ENCODE measurements at places on chromosomes 7 and 10.

DNA sequence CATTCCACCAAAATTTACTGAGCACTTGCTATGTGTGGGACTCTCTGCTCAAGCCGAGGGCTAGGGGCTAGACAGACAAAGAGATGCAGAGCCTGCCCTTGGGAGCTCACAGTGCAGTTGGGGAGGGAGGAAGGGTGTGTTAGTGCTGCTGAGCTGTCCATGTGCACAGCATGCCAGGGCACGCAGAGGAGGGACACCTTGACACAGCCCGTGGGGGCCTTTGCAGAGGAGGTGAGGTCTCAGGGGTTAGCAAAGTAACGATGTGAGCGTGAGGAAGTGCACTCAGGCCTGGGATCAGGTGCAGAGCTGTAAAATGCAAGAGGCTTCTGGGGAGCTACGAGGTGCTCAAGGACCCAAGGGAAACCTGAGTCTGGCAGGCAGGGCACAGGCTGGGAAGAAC lies 16.3 kb downstream of the PRKCQ start:
- DNase-seq: no peak

DNA sequence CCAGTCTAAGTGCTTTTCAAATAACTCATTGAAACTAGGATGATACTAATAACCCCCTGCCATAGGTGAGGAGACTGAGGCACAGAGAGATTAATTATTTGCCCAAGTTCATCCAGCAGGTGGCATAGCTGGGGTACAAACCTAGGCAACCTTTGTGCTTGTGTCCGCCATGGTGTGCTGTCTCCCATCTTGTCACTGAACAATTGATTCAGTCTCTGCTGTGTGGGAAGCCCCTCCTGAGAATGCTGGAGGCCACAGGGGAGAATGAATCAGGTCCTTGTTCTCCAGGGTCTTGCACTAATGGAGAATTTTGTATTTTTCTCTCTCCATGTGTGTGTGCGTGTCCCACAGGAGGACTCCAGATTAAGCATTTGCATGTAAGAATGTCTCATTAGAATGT lies 15.8 kb upstream of the TMEM236 start:
- DNase-seq: no peak

DNA sequence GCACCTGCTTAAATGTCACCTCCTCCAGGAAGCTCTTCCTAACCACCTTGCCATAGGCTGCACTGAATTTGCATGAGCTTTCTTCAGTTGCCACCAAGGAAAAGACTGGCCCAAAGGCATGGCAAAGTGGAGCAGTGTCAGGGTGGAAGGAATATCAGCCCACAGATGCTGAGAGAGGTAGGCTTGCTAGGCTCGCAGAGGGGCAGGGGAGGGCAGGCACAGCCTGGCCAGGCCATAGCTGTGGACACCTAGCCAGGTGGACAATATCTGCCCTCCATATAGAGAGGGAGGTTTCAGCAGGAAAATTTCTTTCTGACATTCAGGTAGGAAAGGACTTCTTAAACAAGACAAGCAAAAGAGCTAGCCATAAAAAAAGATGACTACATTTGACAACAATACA lies 166.3 kb downstream of the GRID1 start:
- no peak for DNase-seq

- DNase-seq: no peak
These were observed 459 bp downstream of the CYCS start for GRCh38 chr7:25124465-25125136.
